Stimulated activated CD8-positive, alpha-beta memory T cell treated with anti-CD3 and anti-CD28 coated beads, Interleukin-7, amount 100 ng/mL, for 1 hour (primary cell): ENCODE measurements at places on chromosomes 11 and 22.

DNA sequence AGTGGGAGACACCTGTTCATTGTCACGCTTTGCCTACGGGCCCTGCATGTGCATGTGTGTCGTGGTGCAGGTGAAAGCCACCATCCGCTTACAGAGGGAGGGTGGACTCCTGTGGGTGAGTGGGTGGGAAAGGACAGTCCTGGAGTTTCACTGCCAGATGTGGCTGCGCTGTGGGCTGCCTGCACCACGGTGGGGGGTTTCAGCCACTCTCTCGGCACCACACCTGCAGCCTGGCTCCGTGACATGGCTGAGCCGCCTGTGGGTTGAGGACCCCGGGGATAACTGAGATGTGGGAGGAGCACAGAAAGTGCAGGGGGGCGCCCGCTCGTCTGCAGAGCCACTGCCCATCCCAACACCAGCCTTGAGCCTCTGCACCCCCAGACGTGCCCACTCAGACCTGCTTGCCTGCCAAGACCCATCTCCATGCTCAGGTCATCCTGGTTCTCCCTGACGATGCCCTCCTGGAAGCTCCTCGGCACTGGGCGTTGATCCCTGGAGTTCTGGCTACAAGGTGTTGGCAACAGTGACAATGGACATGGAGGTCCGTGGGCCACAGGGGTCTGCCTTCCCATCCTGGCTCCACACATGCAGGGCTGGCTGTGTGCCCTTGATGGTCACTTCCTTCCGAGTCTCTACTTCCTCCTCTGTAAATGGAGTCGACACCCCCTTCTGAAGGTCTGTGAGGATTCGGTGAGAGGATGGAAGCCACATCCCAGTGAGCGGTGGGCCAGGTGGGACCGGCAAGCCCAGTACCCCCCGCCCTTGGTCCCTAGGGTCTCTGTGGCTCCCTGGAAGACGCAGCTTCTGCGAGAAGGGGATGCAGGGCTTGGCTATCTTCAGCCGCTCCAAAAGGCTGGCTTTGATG, 1007.0 kb downstream of the BRD1 start:
- DNase-seq, result no peak

GRCh38 chr11:2555336-2555735, 110.5 kb downstream of the KCNQ1 start:
- DNase-seq, result no peak

DNA sequence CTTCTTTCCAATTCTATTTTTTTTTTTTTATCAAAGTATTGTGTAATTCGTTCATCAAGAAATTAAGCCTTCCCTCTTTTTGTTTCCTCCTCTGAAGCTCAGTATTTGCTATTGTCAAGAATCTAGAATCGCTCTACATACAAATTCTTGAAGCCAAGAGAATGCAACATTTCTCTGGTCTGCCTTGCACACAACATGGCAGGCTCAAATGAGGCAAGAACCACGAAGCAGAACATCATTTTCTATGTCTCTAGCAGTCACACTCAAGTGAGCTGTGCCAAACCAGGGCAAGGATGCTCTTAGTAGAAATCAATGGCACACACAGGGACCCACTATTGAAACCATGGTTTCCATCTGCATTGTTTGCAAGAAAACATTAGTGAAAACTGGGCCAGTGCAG, 46.7 kb upstream of the SLC1A2 start:
- no peak for DNase-seq

- DNase-seq, result no peak
Observed at GRCh38 chr22:49006207-49007012, 821.3 kb downstream of the BRD1 start.

DNA sequence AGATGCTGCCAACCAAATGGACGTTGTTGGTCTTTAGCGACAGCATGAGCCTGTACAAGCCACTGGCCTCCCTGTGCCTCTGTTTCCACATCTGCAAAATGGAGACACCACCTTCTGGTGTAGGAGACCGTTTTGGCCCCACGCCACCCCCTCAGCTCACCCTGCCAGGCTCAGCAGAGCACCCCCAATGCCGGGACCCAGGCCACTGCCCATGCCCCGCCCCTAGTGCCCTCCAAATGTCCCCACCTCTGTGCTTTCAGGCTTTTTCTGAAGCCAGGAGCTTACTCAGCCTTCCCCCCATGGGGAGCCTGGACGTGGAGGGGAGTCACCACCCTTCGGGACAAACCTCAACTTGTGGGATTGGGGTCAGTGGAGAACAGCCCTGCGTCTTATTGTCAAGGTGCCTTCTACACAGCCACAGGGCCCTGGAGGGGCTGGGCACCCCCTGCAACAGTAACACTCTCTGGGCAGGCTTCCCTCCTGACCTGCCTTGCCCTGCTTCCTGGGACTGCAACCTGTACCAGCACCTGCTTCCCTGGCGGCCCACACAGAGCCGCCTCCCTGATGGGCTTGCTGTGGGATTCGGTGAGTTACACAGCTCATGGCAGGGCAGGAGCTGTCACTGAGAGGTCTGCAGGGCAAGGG, 24.6 kb upstream of the RTL6 start:
- DNase-seq, result no peak

DNA sequence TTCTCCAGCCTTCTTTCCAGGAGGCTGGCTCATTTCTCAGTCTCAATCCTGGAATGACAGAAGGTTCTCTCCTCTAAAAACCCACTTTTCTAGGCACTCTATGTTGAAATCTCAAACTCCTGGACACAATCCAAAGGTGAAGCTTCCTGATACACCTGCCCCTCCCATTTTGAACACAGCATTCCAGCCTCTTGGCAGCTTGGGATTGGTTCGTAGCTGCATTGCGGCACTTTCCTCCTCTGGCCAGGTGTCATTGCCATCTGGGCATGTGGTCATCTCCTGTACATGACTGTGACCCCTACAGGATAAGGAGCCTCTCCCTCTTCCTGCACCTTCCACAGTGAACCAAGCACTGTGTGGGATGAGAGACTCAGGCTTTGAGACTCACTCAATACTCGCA, 230.2 kb upstream of the B3GAT1 start:
- no peak for DNase-seq

- no peak for DNase-seq
Observed at GRCh38 chr11:65894034-65894591, 3.6 kb downstream of the CCDC85B start.

DNA sequence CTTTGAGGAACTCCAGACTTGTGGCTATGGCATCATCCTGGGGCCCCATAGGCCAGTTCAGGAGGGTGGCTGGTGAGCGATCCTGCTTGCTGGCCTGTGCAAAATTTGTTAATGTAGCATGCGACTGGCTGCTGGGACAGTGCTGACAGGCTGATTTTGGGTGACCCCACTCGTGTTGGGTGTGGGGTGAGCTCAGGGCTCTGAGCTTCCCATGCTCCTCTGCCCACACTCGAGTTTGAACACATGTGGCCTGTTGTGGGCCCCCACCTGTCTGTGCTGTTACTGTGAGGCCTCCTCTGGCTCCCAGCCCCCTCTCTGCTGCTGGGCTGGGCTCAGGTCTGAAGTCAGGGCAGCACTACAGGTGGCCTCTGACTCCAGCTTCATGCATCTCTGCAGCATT, 64.4 kb upstream of the MYEOV start:
- no peak for DNase-seq

DNA sequence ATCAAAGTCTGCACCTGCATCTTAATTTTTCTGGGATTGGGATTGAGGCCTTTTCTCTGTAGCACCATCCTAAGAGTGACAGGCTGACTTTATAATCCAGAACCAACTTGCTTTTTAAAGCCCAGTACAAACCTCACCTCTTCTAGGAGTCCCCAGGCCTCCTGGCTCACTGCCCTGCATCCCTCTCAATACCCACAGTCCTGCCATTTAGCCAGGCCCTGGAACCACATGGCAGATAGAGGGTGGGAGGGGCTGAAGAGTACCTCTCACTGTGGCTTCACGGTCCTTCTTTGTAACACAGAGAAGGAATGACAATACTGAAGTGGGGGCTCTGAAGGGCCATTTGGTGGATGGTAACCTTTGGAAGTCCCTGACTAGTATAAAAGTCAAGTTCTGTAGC, 63.5 kb upstream of the PHOX2A start:
- DNase-seq, result no peak

DNA sequence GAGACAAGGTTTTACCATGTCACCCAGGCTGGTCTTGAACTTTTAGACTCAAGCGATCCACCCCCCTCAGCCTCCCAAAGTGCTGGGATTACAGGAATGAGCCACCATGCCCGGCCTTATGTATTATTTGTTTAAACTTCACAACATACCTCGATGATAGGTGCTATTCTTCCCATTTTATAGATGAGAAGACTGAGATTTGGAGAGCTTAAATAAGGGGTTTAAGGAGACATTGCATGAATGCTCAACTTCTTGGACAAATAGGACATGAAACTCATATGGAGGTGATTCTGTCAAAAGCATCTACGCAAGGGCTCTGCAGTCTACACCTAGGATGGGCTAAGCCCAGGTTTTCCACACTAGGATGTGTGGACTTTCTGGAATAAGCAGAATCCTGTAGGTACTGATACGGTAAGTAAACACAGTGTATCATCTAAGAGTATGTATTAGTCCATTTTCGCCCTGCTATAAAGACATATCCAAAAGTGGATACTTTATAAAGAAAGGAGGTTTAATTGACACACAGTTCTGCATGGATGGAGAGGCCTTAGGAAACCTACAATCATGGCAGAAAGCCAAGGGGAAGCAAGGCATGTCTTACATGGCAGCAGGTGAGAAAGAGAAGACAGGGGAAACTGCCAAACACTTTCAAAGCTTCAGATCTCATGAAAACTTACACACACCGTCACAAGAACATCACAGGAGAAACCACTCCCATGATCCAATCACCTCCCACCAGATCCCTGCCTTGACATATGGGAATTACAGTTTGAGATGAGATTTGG, 62.8 kb upstream of the CAPRIN1 start:
- no peak for DNase-seq

- DNase-seq, result no peak
Observed at GRCh38 chr22:20531404-20532201, 24.2 kb downstream of the MED15 start.

- no peak for DNase-seq
Observed at GRCh38 chr22:43514476-43515157, 102.8 kb downstream of the MPPED1 start.

GRCh38 chr11:86069408-86070101, 671 bp upstream of the PICALM start:
- no peak for DNase-seq

GRCh38 chr22:48279461-48279756, 1517.0 kb downstream of the TBC1D22A start:
- no peak for DNase-seq
